Cardiac septum (tissue), 1 donor: ENCODE measurements at places on chromosomes 3 and 15. TPM values are rescaled to one million over a fixed set of nuclear protein-coding genes. Genes with fewer than 3 reads are reported as not detected.

DCBLD2 gene
- 67.7 TPM for total RNA-seq

FBXL22 gene
- 23.1 TPM for total RNA-seq

CXCR6 gene
- 0.32 TPM for total RNA-seq

PROS1 gene
- 275 TPM for total RNA-seq

SERINC4 gene
- total RNA-seq = 0.43 TPM

- no peak for DNase-seq
These were observed 243.8 kb upstream of the TOPAZ1 start for GRCh38 chr3:43997788-43998369.

- no peak for DNase-seq
These were observed 529.7 kb downstream of the IGSF11 start for GRCh38 chr3:118504906-118505305.

- no peak for DNase-seq
These were observed 34.0 kb downstream of the SENP7 start for GRCh38 chr3:101478980-101479379.

GRCh38 chr15:68417897-68418296 is 14.1 kb downstream of the ITGA11 start:
- DNase-seq = no peak

DNA sequence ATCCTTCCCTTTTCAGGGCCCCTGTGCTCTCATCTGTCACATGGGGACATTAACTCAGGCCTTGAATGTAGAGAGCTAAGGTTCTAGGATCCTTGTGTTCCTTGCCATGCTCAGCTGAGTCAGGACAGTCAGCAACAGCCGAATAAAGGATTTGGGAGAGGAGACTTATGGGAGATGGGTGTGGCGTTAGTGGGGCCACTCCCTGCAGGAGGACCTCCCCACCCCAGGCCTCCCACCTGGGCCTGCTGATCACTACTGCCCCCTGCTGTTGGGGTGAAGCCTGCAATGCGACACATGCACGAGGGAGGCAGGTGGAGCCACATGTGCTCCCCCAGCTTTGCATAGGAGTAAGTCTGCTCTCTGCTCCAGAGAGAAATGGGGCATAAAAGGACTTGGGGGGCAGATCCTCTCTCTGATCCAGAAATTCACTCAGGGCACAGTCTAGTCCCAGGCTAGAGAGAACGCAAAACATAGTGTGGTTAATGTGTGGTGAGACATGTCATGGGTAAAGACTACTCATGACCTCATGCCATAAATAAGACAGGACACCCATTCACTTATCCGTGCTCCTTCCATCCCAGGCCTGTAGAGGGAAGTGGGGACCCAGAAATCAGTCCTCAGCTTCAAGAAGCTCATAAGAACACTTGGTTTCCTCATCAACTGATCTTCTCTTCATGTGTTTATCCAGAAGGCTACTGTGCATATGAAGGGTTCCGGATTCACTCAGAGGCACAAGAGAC is 19.4 kb downstream of the RBP1 start:
- DNase-seq = no peak

- no peak for DNase-seq
These were observed 12.4 kb upstream of the GREM1 start for GRCh38 chr15:32705446-32705845.

GRCh38 chr15:73950831-73951561 is 24.7 kb downstream of the LOXL1 start:
- peak; percentile 95 for DNase-seq

GRCh38 chr3:136251511-136251910 is 1.4 kb downstream of the PCCB start:
- no peak for DNase-seq

DNA sequence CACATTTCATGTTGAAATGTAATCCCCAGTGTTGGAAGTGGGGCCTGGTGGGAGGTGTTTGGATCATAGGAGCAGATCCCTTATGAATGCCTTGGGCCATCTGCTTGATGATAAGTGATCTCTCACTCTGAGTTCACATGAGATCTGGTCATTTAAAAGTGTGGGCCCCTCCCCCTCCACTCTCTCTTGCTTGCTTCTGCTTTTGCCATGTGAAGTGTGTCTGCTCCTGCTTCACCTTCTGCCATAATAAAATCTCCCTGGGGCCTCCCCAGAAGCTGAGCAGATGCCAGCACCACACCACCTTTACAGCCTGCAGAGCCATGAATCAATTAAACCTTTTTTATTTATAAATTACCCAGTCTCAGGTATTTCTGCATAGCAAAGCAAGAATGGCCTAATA is 14.2 kb upstream of the CD200R1L start:
- no peak for DNase-seq

- DNase-seq = no peak
These were observed 1046.3 kb downstream of the ROBO2 start for GRCh38 chr3:78086150-78086549.

- no peak for DNase-seq
These were observed 235.9 kb upstream of the CTDSPL start for GRCh38 chr3:37625690-37626360.

DNA sequence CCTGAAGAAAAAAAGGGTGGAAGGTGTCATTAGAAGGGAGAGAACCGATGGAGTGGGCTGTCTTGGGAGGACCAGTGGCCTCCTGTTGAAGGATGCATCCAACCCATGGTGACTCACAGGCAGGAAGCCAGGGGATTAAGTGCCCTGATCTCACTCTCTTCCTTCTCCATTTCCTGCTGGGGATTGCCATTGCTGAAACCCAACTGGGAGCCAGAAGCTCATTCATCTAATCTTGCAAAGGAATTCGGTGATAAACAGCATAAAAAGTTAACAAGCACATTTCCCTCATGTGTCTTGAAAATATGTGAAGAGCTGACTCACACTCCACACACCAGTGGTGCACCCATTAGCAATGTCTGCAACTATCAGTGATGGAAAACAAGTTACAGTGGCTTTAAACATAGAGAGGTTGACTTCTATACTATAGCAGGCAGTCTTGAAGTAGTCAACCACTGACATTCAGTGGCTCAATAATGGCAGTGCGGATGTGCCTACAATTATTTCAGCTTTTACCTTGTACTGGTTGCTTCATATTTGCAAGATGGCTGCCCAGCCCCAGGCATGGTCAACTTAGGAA is 12.8 kb upstream of the CSRNP1 start:
- no peak for DNase-seq
